Activated CD4-positive, alpha-beta T cell treated with anti-CD3 and anti-CD28 coated beads, Interleukin-2, amount 50 U/mL, for 4 hours (primary cell): ENCODE measurements at places on chromosomes 7 and 10.

- no peak for DNase-seq
These were observed 10.4 kb downstream of the ZNF365 start for GRCh38 chr10:62384447-62385081.

DNA sequence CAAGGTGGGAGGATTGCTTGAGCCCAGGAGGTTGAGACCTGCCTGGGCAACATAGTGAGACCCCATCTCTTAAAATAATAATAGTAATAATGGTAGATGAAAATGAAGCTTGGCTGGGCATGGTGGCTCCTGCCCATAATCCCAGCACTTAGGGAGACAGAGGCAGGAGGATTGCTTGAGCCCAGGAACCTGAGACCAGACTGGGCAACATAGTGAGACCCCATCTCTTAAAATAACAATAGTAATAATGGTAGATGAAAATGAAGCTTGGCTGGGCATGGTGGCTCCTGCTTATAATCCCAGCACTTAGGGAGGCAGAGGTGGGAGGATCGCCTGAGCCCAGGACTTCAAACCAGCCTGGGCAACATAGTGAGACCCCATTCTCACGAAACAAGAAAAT is 49.5 kb upstream of the LMTK2 start:
- DNase-seq: no peak

DNA sequence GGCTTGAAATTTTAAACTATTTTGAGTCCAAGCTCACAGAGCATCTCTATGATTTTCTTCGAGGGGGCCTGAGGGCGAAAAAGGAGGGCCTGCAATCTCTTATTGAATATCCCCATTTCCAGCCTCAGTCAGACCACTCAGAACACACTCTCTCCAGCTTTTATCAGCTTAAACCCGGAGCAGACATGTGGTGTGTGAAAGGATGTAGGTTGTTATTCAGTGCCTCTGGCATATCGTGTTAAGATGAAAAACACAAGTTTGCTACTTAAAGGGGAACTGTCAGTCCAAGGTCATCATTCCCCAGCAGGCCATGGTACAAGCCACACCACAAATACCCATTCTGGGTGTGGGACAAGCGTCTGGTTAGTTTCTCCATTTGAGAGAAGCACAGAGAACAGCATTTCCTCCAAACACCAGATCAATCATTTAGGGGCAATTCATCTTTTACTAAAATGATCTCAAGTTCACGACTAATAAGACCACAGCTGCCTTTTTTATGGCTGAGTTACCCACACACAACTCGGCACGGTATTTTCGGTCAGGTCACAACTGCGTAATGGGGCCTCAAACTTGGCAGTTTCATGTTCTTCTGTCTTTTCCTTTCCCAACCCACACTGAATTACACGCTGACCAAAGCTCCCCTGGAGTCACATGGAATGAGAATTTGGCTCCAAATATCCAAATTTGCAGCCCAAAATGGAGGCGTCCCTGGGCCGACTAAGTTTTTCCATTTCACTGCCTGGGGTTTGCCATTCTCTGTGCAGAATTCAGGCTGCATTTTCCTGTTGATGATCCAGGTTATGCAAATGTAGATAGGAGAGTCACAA is 188.4 kb downstream of the SEM1 start:
- no peak for DNase-seq

GRCh38 chr7:14351167-14351566 is 361.7 kb upstream of the ETV1 start:
- DNase-seq: no peak

GRCh38 chr10:130869179-130869841 is 442.2 kb downstream of the TCERG1L start:
- DNase-seq: no peak

- DNase-seq: no peak
These were observed 7.6 kb upstream of the ADAMTS14 start for GRCh38 chr10:70664702-70665195.

DNA sequence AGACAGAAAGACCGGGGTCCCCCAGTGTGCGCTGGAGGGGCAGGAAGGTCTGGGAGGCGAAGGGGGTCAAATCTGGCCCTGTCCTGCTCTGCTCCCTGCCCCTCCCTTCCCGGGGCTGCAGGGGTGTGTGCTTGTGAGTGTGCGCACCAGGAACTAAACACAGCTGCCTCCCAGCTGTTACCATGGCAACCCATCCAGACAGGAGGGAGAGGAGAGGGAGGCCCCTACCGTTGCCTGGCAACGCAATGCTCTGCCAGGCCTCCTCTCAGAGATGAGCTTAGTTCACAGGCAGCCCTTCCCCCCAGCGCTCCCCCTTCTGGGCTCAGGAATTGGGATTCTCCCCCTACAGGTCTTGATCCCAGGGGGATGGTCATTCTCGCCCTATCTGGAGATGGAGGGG is 6.1 kb downstream of the NYAP1 start:
- DNase-seq: no peak

- DNase-seq: no peak
These were observed 643.6 kb downstream of the SORCS3 start for GRCh38 chr10:105284476-105285215.

DNA sequence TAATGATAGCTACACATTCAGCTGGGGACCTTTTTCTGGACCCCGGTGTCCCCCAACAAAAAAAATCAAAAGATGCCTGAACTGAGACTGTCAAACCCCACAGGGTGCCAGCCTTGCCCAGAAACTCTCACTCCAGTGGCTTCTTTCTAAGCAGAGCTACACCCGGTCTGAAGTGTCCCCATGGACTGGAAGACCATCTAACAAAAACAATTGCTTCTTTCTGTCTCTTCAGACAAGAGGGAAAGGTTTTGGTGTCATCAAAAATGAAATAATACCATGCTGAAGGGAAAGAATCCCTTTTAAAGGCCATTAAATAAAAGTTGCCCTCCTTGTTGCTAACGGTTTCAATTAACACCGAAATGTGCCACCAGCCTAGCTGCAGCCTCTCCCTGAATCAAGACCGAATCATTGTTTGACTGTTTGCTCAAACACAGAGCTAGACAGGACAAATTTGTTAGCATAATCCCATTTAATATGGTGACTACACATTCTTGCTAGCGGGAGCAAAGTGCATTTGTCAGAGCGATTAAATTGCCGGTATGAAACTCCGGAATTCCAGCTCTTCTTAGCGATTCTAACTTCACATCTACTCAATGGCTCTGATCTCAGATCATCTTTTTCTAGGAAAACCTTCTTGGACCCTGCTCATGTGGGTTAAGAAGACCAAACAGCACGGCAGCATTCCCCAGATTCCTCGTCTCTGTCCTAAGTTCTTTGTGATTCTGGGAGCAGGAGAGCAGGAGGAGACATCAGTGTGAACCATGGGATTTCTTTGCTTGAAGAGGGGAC is 397.5 kb upstream of the PRKCQ start:
- DNase-seq: no peak

- no peak for DNase-seq
These were observed 1.7 kb downstream of the URGCP start for GRCh38 chr7:43904533-43905208.

GRCh38 chr7:128902761-128903585 is 7.5 kb downstream of the KCP start:
- DNase-seq: no peak

- peak; percentile 74 for DNase-seq
These were observed 37.7 kb upstream of the IKZF1 start for GRCh38 chr7:50266635-50267386.

DNA sequence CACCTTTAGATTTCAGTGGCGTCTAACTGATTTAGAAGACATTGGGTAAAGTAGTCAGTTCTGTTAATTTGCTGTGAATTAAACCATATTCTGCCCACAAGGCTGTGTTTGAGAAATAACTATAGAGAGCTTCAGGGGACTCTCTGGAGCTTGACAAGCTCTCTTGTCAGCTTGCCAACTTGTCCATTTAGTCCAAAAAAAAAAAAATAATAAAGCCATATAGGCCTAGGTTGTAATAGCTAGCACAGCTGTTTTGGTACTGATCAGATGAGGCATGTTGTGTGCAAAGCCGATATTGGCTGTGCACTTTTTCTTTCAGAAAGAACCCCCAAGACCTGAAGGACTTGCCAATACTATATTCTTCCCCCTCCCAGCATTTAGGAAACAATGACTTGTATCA is 20.2 kb upstream of the ZNF282 start:
- DNase-seq: no peak

GRCh38 chr10:123967626-123968243 is 76.1 kb upstream of the CPXM2 start:
- DNase-seq: no peak

- DNase-seq: no peak
These were observed 112.2 kb upstream of the RAB18 start for GRCh38 chr10:27391916-27392315.

- DNase-seq: no peak
These were observed 32.8 kb upstream of the FAM20C start for GRCh38 chr7:159370-160270.

- DNase-seq: no peak
These were observed 161.7 kb upstream of the HPS1 start for GRCh38 chr10:98608411-98608810.

DNA sequence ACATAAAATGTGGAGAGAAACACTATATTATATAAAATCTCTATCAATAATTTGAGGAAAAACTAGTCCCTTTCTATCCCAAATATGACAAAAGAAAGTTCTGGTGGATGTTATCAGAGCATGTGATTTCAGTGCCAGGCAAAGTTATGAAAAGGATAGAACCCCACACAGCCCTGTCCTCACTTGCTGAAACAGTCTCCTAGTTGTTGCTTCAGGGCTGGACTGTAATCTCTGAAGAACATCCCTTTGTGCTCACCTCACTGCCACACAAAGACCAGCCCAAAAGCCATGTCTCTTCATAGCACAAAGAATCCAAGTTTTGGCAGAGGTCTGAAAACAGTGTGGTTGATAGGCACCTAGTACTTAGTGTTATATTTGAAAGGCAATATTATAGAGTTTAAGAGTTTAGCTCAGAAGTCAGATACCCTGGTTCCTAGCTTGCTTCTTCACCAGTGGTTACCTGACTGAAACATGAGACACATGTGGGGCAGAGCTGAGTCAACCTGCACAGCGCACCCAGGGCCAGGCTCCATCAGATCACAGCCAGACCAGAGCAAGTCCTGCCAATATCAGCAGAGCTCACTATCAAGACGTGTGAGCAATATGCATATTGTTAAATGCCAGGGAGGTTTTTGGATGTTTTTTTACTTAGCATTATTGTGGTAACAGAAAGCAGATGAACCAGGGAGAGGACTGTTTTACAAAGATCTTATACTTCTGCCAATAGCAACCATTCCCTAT is 25.0 kb downstream of the CYP3A7 start:
- no peak for DNase-seq

- DNase-seq: no peak
These were observed 44.5 kb downstream of the RBM28 start for GRCh38 chr7:128299109-128299607.

- DNase-seq: no peak
These were observed 14.8 kb upstream of the GLCCI1 start for GRCh38 chr7:7953806-7954205.

DNA sequence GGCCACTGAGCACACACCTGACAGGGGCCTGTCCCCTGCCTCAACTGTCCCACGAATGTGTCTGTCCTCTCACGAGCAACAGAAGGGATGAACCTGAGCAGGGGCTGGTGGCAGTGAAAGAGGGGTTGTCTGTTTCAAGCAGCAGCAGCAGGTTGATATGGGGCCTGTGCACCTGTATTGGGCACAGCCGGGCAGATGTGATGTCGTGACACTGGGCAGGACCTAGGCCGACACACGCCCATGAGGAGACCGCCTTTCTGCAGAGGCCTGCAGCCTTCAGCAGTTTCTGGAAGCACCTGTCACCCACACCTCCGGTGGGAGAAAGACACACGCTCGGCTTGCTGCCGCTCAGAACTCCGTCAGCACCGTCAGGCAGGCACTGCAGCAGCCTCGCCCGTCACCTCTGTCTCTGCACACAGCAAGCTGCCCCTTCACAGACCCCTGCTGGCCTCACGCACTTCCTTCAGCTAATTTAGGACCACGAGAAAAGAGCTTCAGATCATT is 48.5 kb downstream of the AMZ1 start:
- no peak for DNase-seq

GRCh38 chr10:79316671-79317431 is 30.4 kb upstream of the PPIF start:
- no peak for DNase-seq

DNA sequence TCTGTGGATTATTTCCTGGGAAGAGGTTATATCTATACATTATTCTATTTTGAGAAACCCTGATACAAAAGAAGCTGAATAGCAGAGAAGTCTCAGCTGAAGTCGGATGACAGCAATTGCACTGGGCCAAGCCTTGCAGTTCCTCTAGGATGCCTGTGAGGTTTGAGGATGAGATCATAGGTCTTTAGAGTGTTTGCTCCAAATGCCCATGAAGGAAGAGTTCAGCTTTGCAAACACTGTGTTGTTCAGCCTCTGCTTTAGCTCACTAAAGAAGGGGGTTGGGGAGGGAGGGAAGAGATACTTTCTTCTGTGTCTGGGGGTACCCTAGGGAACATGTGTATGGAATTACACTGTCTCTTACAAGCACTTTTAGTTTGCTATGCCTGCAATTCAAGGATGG is 282.5 kb upstream of the NRP1 start:
- no peak for DNase-seq

GRCh38 chr7:135158874-135159273 is 11.0 kb downstream of the TMEM140 start:
- no peak for DNase-seq

- DNase-seq: no peak
These were observed 134.9 kb downstream of the ADRA2A start for GRCh38 chr10:111211706-111212105.

DNA sequence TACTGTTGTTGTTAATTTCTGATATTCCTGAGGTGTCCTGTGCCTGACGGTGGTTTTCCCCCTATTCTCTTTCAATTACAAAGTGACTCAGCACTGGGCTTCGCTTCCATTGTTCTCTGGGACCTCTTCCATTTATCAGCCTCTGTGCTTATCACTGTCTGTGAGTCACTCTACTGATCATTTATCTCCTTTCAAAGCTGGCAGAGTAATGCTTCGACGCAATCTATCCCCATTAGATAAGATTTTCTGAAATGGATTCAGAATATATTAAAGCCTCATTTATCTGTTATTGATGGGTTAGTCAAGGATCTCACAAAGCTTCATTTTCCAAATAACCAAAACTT is 679.2 kb downstream of the SDK1 start:
- DNase-seq: no peak
